Activated CD8-positive, alpha-beta memory T cell treated with anti-CD3 and anti-CD28 coated beads, Interleukin-2, amount 10 ng/mL, durations not matched to agents 7 days and 5 days (primary cell): ENCODE measurements at places on chromosomes 5 and 9. TPM values are rescaled to one million over a fixed set of nuclear protein-coding genes. Genes with fewer than 3 reads are reported as not detected.

DNA sequence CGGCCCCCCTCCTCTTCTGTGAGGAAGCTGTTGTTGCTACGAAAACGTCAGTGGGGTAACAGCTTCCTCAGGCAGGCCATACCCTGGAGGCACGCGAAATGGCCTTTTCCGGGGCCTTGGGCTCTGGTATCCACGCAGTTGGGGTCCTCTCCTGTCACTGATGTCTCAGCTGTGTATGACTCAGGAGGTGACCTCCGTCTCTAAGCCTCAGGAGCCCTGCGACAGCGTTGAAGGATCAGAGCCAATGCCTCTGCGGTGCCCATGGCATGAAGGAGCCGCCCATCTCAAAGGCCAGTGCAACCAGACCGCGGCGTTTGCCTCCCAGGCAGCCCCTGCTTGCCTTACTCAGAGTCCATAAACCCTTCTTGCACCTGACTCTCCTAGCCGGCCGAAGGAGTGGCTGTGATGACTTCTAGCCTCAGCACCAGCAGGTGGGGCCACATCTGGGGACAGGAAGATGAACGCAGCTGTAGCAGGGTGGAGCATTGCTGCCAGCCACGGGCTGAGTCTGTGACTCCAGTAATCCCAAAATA lies 1.0 kb upstream of the MXD3 start:
- H3K4me3 ChIP-seq: peak overlapping the region; percentile 97
- peak; percentile 84 for DNase-seq
- peak overlapping the region; percentile 95 for H3K27ac ChIP-seq
- peaks cover 17% of the 10 kb centered on the region for H3K36me3 ChIP-seq

DNA sequence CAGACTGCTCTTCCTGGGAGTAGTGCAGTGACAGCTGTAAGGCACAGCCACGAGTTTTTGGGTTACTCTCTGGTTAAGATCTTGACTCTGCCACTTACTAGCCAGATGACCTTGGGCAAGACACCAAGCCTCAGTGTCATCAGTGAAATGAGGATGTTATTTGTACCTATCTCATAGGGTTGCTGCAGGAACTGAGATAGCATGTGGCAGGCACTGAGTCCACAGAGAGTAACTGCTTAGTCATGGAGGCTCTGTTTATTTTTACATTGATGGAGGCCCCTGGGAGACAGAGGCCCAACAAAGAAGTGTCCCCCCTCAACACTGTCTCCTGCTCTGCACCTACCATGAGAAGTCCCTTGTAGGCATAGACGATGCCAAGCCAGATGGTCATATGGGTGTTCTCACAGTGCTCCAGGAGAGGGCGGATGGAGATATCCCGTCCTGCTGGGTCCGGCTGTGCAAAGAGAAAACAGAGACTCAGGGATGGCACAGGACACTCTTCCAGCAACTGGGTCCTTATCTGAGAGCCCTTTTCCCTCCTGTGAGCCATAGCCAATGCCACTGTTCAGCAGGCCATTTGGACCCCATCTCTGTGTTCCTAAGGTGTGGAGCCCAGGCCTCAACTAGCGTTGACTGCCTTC lies 55.4 kb upstream of the TBC1D2 start:
- DNase-seq: no peak
- H3K27ac ChIP-seq: no peak overlapping the region
- no peaks in the 10 kb centered on the region for H3K36me3 ChIP-seq
- H3K27me3 ChIP-seq: peaks cover 3% of the 10 kb centered on the region
- no peaks in the 10 kb centered on the region for H3K4me1 ChIP-seq

ITK gene
- 215 TPM for total RNA-seq

GRCh38 chr5:126927429-126927828 lies 102.9 kb downstream of the MARCHF3 start:
- no peak for DNase-seq
- H3K4me1 ChIP-seq: peaks cover 4% of the 10 kb centered on the region
- H3K4me3 ChIP-seq: no peak overlapping the region
- H3K27me3 ChIP-seq: no peaks in the 10 kb centered on the region
- no peak overlapping the region for H3K27ac ChIP-seq
- H3K36me3 ChIP-seq: no peaks in the 10 kb centered on the region

DNA sequence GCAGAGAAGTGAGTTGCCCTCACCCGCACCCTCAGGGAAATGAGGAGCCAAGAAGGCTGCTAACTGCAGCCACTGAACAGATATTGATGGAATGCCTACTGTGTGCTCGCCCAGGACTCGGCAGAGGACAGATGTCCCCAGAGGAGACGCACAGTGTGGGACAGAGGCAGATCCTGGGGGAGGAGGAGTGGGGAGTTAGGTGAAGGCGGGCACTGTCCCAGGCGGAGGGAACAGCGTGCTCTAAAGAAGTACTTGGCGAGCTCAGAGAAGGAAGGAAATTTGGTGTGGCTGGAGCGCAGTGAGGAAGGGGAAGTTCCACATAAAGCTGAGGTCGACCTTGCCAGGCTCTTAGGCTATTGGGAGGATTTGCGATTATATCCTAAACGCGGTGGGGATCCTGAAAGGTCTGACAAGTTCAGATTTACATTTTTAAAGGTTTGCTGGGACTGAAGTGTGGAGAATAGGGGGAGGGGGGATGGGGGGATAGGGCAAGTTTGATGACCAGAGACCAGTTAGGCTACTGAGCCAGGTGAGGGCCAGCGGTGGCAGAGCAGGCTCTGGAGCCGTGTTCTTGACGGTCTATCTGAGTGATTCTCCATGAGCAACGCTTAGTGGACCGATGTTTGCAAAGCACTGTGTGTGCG lies 23.6 kb upstream of the CERCAM start:
- H3K4me1 ChIP-seq: no peaks in the 10 kb centered on the region
- H3K27me3 ChIP-seq: peaks cover 17% of the 10 kb centered on the region
- H3K27ac ChIP-seq: no peak overlapping the region
- DNase-seq: no peak
- peaks cover 3% of the 10 kb centered on the region for H3K36me3 ChIP-seq
- no peak overlapping the region for H3K4me3 ChIP-seq

COL27A1 gene
- 0.30 TPM for total RNA-seq
